Astrocyte of the cerebellum (primary cell): ENCODE measurements at places on chromosomes 16 and 17.

- DNase-seq, result no peak
Observed at GRCh38 chr16:15031179-15031578, 24.7 kb downstream of the NTAN1 start.

- no peak for DNase-seq
Observed at GRCh38 chr17:80520810-80521455, 23.7 kb upstream of the RPTOR start.

- no peak for DNase-seq
Observed at GRCh38 chr16:24164416-24164815, 91.7 kb upstream of the CACNG3 start.

- DNase-seq, result no peak
Observed at GRCh38 chr17:62670202-62670821, 42.8 kb downstream of the MRC2 start.

DNA sequence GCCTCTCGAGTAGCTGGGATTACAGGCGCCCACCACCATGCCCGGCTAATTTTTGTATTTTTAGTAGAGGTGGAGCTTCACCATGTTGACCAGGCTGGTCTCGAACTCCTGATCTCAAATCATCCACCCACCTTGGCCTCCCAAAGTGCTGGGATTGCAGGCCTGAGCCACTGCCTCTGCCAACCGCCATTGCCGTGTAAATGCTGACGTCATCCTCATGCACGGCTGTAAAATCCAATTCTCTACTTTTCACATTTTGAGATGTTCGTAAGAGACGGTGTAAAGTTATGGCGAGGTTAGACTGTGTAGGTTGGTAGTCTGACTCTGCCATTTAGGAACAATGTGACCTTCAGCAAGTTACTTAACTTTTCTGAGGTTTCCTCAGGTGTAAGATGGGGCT, 1.7 kb upstream of the DNAJA2 start:
- DNase-seq, result no peak

DNA sequence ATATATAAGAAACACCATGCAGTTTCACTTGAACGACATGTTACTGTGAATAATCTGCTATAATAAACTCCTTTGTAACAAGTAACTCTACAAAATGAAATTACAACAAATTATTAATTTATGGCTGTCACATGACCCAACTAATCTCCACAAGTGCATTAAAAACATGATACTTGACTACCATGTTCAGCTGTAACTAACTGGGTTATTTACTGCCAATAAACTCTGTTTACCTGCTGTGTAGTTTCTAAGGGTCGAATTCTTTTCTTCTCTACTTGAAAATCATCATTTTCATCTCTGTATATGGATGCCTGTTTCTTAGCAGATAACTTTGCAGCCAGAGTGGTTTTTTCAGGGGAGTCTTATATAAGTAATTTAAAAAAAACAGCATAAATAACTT, 14.4 kb downstream of the BRIP1 start:
- DNase-seq, result no peak

- no peak for DNase-seq
Observed at GRCh38 chr16:35185366-35186044, 1726.1 kb downstream of the TP53TG3F start.

GRCh38 chr17:29292071-29292991, 1.6 kb downstream of the NUFIP2 start:
- DNase-seq, result peak; percentile 28

GRCh38 chr17:73028299-73028755, 64.2 kb downstream of the SLC39A11 start:
- no peak for DNase-seq

DNA sequence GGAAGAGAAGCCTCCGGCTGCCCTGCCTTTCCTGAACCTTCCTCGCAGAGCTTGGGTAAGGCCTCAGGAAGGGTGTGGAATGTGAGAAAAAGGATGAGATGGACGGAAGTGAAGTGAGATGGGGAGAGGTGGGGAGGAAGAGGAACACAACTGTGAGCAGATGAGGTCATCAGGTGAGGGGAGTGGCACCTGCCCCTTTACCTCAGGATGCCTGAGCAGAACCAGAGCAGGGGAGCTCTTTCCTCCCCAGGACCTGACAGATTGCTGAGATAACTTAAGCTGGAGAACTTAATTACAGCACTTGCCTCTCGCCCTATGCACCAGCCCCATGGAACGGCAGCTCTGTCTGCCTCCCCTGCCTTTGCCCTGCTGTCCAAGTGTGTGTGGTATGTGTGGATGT, 29.8 kb downstream of the TMEM132E start:
- no peak for DNase-seq

- no peak for DNase-seq
Observed at GRCh38 chr17:79777894-79778503, at the start of gene CBX2. TSS of gene CBX2 (plus strand) at chr17:79778148. CDS start at chr17:79778236, 88 bp downstream.

DNA sequence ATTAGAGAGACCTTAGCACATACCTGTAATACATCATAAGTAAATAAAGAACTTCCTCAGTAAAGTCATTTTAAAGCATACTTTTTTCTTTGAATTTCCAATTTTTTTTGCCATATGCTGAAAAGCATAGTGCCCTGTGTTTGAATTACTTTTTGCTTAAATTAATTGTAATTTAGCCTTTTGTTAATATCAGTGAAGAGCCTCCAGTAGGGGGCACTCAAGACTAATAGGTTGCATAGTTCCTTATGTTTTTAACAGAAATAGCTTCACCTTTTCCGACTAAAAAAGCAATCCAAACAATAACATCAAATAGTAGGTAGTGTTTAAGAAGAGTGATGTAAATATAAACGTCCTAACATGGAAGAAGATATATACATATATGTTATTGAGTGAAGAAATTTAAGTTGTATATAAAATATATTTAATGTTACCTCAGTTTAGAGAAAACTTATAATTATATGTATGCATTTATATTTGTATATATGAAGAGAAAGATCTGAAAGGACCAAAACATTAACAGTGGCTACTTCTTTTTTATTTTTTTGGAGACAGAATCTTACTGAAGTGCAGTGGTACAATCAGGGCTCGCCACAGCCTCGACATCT, 18.6 kb downstream of the RAD51C start:
- peak; percentile 50 for DNase-seq

DNA sequence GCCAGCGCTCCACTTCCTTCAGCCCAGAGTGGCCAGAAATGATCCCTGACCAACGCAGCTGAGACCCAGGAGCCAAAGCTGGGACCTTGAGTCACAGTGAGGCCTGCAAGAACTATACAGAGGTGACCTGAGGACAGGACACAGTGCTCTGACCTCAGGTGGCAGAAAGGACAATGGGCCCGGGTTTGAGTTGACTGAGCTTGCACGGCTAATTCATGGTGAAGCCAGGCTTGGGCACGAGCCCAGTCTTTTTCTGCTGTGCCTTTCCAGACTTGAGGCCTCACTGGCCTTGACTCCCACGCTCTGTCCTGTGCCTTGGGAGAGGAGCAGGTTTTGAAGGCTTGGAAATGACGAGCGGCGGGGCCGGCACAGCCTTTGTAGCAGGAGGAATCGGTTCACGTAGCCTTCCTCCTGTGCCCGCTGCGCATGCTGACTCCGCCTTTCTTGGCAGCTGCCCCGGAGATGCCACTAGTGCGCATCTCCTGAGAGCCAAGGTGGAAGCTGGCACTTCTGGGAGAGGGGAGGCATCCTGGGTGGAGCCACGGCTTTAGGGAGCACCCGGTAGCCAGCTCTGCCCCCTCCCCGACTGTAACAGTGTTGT, 34.9 kb downstream of the NDEL1 start:
- DNase-seq, result no peak

DNA sequence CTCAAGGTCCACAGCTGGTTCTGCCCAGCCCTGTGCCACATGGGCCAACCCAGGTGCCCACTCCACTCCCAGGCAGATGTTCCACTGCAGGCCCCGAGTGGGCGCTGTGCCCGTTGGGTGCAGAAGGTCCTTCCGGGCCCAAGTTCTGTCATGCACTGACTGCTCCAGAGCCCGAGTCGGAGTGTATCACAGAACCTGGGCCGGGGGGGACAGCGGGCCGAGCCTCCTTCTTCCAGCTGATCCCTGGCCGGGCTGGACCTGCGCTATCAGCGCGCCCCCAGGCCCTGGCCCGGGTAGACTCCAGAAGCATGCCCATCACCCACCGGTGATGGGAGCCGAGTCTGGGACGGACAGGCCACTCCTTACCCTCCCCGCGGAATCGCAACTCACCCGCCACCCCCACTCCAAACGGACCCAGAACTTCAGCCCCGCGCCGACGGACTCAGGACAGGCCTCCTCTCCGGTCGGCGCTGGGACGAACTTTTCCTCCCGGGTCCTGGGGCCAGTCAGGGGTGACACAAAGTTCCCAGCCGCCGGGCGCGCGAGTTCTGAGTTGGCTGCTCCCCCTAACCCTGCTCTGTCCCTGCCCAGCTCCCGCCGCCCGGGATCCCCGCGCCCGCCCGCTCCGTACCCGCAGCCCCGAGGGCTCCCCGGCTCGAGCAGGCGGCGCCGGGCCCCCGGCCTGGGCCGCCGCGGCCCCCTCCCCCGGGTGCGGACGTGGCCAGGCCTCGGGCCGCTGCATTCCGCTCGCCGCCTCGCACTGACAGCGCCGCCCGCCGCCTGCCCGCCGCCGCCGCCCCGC, at the start of gene COPZ2:
Gene COPZ2, minus strand, starts transcription at position 762 of the 802 bp plus-strand sequence. Its CDS starts 20 bp downstream, at position 742.
- no peak for DNase-seq

GRCh38 chr17:17353625-17354484, 50.7 kb downstream of the NT5M start:
- no peak for DNase-seq

DNA sequence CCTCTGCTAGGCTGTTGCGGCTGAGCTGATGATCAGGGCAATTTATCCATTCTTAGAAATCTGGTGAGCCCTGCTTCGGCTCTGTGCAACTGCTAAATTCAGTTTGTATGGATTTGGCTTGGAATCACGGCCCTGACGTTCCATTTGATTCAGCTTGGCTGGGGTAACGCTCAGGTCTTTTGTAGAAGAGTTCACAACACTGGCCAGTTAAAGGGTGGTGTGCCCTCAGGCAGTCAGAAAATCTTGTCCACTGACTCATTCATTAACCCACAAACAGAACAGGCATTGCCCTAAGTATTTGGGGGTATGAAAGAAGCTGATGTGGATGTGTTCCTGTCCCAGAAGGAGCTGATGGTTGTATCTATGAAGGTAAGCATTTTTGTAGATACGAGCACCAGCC, 53.9 kb downstream of the GNAO1 start:
- no peak for DNase-seq

DNA sequence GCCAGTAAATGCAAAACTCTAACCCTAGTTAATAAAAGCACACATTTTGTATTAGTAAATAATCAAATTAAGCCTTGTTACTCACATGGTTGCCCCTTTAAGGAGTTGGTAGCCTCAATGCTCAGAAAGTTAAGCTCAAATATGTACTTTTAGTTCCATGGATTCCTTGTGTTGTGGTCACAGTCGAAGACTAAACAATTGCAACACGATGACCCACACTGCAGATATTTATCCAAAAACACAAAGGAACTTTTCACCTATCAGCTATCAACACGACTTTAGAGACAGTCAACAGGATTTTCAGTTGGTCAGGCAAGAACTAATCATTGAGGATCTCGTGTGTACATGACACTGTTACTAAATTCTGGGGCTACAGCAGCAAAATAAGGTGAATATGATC, 47.4 kb upstream of the NUDT7 start:
- DNase-seq, result peak; percentile 28

DNA sequence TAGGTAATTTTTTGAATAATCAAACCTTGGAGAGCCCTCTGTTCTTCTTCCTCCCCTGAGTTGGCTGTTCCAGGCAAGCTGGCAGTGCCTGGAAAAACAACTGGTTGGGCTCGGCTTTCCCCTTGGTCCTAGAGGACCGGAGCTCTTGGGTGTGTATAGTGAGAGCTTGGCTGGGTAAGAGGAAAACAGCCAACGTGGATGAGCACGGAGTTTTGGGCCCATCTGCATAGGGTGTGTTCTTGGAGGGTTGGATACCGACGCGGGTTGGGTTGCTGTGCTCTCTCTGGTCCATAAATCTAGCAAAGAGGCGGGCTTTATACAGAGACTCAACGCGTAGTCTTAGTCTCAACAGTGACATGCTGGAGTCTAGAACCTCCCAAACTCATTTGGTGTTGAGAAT, 23.2 kb downstream of the ITGB3 start:
- peak; percentile 63 for DNase-seq

GRCh38 chr17:53724726-53725125, 98.0 kb upstream of the KIF2B start:
- DNase-seq, result no peak

- no peak for DNase-seq
Observed at GRCh38 chr16:58451945-58452401, 48.0 kb upstream of the NDRG4 start.

DNA sequence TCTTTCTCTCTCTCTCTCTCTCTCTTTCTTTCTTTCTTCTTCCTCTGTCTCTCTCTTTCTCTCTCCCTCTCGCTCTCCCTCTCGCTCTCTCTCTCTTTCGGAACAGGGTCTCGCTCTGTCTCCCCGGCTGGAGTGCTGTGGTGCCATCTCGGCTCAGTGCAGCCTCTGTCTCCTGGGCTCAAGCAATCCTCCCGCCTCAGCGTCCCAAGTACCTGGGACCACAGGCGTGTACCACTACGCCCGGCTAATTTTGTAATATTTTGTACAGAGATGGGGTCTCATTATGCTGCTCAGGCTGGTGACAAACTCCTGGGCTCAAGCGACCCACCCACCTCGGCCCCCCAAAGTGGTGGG, 12.7 kb upstream of the KLHDC4 start:
- no peak for DNase-seq

DNA sequence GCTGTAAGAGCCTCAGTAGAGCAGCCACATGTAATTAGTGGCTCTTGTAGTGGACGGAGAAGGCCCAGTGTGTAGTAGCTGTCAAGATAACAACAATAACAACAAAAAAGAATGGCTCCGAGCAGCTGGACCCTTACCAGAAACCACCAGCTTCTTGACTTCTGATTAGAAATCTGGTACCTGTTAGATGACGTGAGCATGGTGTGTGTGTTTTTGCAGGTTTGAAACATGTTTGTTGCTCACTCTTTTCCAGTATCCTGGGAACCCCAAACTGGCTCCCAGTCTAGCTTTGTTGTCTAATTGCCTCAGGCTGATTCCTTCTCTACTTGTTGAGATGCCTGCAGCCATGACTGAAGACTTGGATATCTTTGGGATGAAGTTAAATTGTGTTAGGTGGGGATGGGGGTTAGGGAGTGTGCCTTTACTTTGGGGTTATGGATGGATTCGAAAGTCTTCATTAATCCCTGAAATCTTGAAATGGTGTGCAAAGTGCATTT, 21.0 kb downstream of the IGF2BP1 start:
- no peak for DNase-seq

- no peak for DNase-seq
Observed at GRCh38 chr17:57862694-57863667, 13.1 kb upstream of the MRPS23 start.

GRCh38 chr16:57062329-57062728, 30.1 kb upstream of the CPNE2 start:
- DNase-seq, result no peak
